ENCODE measurements at places on chromosomes 2 and 18.
A peak's percentile ranks its signal among the peaks of the same experiment; 100 is the strongest.

DNA sequence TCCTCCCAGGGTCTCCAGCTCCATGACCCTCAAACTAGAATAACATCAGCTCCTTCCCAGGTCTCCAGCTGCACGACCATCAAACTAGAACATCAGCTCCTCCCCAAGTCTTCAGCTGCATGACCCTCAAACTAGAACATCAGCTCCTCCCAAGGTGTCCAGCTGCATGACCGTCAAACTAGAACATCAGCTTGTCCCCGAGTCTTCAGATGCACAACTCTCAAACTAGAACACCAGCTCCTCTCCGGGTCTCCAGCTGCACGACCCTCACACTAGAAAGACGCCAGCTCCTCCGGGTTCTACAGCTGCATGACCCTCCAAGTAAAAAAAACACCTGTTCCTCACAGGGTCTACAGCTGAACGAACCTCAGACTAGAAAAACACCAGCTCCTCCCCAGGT is 312.9 kb upstream of the TFPI start:
- DNase-seq = no peak

GRCh38 chr2:226180281-226180884 is 619.2 kb downstream of the IRS1 start:
- DNase-seq = no peak

DNA sequence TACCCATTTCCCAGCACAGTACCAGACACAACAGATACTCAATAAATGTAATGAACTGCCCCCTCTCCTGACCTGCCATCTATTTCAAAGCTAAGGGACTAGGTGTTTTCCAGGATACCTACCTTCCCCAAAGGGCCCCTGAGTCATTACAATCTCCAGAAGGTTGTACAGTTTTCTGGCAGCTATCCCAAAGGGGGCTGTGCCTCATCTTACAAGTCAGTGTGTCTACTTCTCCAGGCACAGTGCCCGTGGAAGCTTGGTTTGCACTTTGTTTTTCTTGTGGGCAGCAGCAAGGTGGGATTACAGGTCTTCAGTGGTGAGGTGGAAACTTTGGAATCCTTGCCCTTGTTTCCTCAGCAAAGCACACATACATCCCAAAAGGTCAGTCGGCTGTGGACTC is 62.8 kb upstream of the CYP26B1 start:
- DNase-seq = no peak

GRCh38 chr2:173419506-173419905 is 64.8 kb downstream of the CDCA7 start:
- DNase-seq = no peak

GRCh38 chr2:20356042-20356441 is 5.4 kb upstream of the PUM2 start:
- no peak for DNase-seq

GRCh38 chr18:39724652-39725051 is 2159.1 kb upstream of the CELF4 start:
- no peak for DNase-seq

GRCh38 chr2:42359304-42359964 is 1.6 kb downstream of the COX7A2L start:
- no peak for DNase-seq

GRCh38 chr2:73907840-73908452 is 15.1 kb downstream of the ACTG2 start:
- DNase-seq = peak; percentile 52

- DNase-seq = no peak
Measured at GRCh38 chr18:48153613-48154481, 223.4 kb upstream of the SMAD2 start.

DNA sequence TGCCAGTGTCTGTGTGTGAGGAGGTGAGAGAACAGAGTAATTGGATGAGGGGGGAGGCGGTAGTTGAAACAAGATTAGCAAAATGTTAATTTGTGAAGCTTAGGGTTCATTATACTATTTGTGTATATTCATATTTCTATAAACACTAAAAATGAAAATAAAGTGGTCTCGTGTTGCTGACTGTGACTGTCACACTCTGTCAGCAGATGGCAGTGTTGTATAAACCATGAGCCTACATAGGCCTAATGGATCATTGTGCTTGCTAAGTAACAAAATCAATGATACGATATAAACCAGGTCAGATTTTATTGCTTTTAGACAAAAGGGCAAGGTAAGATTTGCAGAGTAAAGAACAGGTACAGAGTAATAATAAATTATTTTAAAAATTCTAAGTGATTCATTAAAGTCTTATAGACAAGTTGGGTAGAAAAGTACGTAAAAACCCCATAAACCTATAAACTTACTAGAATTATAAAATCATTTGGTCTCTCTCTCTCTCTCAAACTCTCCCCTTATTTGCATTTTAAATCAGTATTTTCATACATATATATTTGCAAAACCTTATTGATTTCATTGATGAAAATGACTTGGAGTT is 182.7 kb downstream of the RPIA start:
- DNase-seq = peak; percentile 32

GRCh38 chr18:8337211-8337610 is 272.0 kb upstream of the RAB12 start:
- no peak for DNase-seq

- no peak for DNase-seq
Measured at GRCh38 chr2:86392873-86393518, 48.2 kb upstream of the KDM3A start.

DNA sequence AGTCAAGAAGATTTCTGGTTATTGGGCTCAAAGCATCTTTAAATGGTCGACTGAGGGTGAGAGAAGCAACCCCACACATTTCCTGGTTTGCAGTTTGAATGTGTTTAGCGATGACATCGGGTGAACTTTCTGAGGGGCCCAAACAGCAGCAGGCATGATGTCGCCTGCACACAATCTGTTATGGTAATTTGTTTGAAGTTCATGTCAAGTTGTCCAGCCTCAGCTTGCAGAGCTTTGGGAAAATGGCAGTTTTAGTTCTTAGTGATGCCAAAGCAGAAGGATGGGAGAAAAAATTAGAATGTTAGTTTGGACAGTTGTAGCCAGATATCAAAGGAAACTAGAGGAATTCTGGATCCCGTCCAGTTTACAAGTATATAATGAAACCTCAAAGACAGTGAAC is 284.6 kb downstream of the MBD5 start:
- no peak for DNase-seq

GRCh38 chr18:37578886-37579513 is 13.4 kb upstream of the CELF4 start:
- no peak for DNase-seq

DNA sequence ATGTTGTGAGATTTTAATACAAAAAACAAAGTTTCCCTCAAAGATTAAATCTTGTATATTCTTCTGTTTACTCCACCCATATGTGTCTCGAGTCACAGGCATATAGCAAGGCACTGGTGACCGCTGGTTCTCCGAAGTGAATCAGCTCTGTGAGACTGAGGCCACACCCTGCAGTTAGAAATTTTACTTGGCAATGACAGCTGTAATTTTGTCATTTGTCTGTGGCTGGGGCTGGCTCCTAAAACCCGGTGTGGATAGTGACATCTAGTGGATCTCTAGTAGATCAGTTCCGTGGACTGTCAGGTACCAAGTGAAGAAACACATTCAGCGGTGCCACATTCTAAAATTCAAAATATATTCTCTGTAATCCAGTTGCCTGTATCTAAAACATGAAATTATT is 278.0 kb downstream of the NEDD4L start:
- peak; percentile 42 for DNase-seq

GRCh38 chr2:148201075-148202004 is 180.4 kb downstream of the MBD5 start:
- DNase-seq = peak; percentile 46

- DNase-seq = no peak
Measured at GRCh38 chr2:179745635-179746256, 115.7 kb downstream of the ZNF385B start.

- no peak for DNase-seq
Measured at GRCh38 chr2:204483608-204484081, 61.6 kb upstream of the PARD3B start.

GRCh38 chr2:28979041-28979440 is 2.1 kb upstream of the TOGARAM2 start:
- no peak for DNase-seq

DNA sequence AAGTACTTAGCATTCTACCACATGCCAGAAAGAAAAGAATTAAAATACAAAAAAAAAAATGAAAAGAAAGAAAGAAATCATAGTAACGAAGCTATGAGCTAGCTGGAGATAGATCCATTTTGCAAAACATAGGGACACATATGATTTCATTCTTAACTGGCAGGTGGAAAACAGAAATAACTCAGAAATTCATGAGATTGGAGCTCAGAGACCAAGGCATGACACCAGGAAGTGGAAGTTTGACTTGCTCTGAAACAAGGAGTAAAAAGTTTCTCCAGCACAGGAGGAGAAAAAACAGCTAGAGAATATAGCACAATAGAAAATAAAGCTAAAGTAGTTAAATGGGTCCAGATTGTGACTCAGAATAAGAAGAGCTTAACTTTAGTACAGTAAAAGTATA is 278.1 kb downstream of the ZEB2 start:
- DNase-seq = no peak

GRCh38 chr2:150809103-150809502 is 321.6 kb upstream of the RND3 start:
- no peak for DNase-seq

- no peak for DNase-seq
Measured at GRCh38 chr2:176118601-176119339, 2.2 kb downstream of the HOXD10 start.

DNA sequence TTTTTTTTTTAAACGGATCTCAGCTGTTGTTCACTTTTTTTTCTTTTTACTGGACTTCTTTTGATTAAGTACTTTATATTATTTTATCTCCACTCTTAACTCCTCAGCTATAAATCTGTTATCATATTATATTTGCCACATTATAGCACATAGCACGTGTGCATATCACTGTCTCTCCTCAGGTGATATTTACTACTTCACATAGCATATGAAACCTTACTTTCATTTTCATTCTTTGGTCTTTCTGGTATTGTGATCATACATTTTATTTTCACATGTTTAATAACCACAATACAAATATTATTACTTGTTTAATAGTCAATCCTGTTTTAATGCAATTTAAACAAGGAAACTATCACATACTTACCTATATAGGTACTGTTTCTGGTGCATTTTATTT is 993.1 kb upstream of the TMEFF2 start:
- no peak for DNase-seq

GRCh38 chr2:128169497-128169896 is 78.5 kb downstream of the UGGT1 start:
- no peak for DNase-seq

- DNase-seq = no peak
Measured at GRCh38 chr2:195636890-195637289, 20.1 kb upstream of the SLC39A10 start.

GRCh38 chr18:58566556-58567292 is 62.2 kb downstream of the ALPK2 start:
- no peak for DNase-seq

GRCh38 chr2:23498943-23499342 is 114.0 kb downstream of the KLHL29 start:
- DNase-seq = no peak

DNA sequence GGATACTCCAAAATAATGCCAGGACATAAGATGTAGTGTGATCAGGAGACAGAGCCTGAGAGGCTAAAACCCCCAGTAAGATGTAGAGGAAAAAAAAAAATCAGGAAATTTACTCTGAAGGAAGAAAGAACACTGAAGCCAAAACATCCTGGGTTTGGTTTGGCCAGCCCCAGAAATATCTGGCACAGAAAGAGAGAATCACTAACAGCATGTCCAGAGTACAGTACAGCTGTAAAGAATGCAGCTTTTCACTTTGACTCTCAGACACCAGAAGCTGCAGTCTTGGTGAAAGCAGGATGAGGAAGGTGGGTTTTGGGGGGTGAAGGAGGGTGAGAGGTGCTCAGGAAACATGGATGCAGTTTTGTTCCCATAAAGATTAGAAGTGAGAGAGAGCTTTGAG is 1577.7 kb upstream of the ACVR2A start:
- DNase-seq = no peak

- DNase-seq = no peak
Measured at GRCh38 chr18:47873625-47874024, 56.8 kb downstream of the SMAD2 start.

- no peak for DNase-seq
Measured at GRCh38 chr2:15638720-15639119, 47.1 kb downstream of the DDX1 start.

GRCh38 chr2:151040039-151040438 is 221.6 kb downstream of the RBM43 start:
- DNase-seq = no peak

DNA sequence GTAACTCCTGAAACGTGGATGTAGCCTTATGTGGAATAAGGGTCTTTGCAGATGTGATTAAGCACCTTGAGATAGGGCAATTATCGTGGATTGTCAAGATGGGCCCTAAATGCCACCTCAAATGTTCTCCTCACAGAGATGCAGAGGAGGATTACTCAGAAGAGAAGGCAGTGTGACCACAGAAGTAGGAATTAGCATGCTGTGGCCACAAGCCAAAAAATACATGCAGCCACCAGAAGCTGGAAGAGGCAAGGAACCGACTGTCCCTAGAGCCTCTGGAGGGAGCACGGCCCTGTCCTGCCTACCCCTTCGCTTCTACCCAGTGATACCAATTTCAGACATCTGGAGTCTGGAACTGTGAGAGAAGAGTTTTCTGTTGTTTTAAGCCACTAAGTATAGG is 47.3 kb upstream of the MGAT5 start:
- DNase-seq = no peak

DNA sequence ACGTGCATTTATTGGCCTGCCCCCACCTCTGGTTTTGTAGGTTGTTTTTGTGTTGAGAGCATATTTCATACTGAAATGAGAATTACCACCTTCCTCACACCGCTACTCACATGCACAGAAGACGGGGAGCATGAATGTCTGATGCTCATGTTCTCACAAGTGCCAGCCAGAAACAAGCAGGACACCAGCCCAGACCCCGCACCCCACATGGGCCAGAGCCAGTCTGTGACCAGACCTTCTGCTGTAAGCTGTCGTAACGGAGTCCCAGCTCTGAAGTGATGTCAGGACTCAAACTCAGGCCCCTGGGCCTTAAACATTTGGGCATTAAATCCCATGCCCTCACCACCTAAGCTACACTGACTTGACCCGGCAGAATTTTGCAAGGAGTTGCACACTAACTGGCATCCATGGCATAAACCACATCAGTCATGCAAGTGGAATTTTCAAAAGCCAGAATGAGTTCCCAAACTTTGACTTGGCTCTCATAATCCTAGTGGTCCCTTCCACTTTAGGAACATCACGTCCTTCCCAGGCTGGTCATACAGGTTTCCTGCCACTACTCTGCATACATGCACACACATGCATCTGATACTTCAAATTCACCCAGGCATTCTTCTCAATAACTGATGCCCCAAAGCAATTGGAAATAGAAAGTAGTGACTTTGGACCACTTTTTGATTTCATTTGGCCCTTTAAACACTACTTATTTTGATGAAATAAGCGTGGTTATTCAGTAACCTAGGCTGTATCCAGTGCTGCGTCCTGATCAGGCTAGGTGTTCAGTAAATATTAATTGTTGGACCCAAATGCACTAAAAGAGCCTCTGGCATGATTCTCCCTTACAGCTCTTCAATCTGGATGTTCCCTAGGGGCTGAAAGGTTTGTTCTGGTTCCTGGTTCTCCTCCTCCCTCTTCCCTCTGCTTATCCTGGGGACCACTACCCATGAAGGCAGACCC is 223.1 kb upstream of the ID2 start:
- no peak for DNase-seq

- DNase-seq = no peak
Measured at GRCh38 chr2:117273009-117273671, 541.4 kb upstream of the DDX18 start.

Data from stimulated activated naive CD8-positive, alpha-beta T cell treated with anti-CD3 and anti-CD28 coated beads, Interleukin-15, Interleukin-2, amounts not matched to agents 100 U/mL and 50 U/mL, for 24 hours (primary cell).